ENCODE measurements at places on chromosomes 6 and 20. TPM values are rescaled to one million over a fixed set of nuclear protein-coding genes. Genes with fewer than 3 reads are reported as not detected.

DNA sequence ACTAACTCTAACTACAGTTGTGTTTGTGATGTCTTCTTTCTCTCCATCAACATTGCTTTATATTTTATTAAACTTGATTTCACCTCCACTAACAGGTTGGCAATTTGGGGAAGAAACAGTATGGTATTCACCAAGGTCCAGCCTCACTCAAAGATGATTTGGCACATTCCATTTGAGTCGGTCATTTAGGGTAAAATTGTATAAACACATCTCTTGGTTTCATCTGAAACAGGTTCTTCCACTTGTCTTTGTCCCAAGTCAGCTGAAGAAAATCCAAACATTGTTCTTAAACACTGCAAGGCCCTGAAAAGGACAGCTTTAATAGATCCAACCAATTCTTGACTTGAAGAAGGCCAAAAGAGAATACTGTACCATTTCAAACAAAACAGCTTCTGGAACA is 104.9 kb upstream of the NT5E start:
- DNase-seq, result no peak

- no peak for DNase-seq
Measured at GRCh38 chr20:15702161-15702560, 871.1 kb downstream of the KIF16B start.

GRCh38 chr6:167157414-167157813 is 366 bp downstream of the GPR31 start:
- no peak for DNase-seq

GRCh38 chr6:161128680-161129196 is 137.2 kb downstream of the MAP3K4 start:
- DNase-seq, result no peak

- no peak for DNase-seq
Measured at GRCh38 chr6:64926051-64926450, 781.0 kb downstream of the EYS start.

GRCh38 chr6:37207903-37208456 is 38.0 kb downstream of the PIM1 start:
- DNase-seq, result no peak

- no peak for DNase-seq
Measured at GRCh38 chr6:151721146-151721545, 86.3 kb upstream of the ESR1 start.

- DNase-seq, result no peak
Measured at GRCh38 chr6:106247293-106247692, 78.3 kb downstream of the ATG5 start.

GRCh38 chr6:131173680-131174079 is 38.4 kb downstream of the AKAP7 start:
- DNase-seq, result no peak

- no peak for DNase-seq
Measured at GRCh38 chr6:35148167-35148741, 7.1 kb upstream of the TCP11 start.

- peak; percentile 3 for DNase-seq
Measured at GRCh38 chr20:35611482-35611881, 4.1 kb upstream of the SPAG4 start.

DNA sequence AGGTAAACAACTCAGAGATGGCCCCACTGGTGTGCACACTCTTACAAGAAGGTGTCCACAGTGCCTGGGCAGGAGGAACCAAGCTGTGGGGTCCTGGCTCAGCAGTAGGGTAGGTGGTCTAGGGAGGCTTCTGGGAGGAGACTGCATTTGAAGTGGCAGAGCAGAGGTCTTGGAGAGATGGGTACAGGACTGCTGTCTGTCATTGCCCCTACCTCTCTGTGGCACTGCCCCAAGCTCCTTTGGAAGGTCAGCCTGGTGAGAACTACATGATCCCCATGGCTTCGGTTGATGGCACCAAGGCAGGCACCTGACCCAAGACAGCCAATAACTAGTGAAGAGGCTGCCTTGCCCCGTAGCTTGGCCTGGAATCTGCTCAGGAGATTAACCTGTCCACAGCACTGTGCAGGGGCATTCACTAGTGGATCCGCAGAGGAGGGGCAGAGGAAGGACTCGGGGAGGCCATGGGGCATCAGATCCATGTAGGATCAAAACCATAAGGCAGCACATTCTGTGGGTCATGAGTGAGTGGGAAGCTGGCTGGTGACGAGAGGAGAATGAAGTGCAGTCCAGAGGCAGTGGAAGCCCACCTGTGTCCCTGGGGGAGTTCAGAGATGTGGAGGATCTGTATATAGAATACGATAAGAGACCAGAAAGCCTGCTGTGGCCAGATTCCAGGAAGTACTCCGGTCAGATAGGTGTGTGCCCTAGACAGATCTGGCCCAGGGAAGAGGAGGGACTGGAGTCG is 162.0 kb downstream of the GRM4 start:
- peak; percentile 53 for DNase-seq

DNA sequence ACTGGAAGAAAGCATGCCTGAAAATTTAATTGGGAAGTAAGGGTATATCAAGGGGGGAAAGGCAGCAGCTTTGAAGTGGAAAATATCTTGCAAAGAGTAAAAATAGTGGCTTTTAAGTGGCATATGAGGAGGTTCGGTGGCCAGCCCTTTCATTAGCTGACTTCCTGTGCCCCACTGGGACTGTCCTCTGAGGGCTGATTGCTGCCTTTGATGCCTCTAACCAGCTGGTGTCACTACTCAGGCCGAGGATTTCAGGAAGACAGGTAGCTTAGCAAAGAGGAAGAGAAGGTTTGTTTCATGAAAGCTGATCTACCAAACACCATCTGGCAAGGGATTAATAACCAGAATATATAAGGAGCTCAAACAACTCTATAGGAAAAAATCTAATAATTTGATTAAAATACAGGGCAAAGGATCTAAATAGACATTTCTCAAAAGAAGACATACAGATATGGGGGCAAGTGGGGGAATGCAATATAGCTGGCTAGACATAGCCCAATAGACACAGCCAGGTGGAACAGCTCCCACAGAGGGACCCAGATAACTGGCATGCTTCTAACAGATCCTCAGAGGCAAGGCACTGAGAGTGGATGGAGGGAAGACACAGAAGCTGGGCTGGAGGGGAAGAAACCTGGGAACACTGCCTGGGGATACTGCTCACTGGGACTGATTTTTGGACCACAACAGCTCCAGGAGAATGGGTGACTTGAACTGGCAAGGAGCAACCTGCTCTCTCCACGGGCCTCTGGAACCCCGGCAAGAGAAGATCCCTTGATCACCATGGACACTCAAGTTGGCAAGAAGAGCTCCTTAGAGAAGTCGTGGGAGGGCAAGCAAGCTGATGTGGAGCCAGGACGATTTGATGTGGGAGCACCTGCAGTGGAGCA is 33.2 kb downstream of the CCN2 start:
- DNase-seq, result no peak

DNA sequence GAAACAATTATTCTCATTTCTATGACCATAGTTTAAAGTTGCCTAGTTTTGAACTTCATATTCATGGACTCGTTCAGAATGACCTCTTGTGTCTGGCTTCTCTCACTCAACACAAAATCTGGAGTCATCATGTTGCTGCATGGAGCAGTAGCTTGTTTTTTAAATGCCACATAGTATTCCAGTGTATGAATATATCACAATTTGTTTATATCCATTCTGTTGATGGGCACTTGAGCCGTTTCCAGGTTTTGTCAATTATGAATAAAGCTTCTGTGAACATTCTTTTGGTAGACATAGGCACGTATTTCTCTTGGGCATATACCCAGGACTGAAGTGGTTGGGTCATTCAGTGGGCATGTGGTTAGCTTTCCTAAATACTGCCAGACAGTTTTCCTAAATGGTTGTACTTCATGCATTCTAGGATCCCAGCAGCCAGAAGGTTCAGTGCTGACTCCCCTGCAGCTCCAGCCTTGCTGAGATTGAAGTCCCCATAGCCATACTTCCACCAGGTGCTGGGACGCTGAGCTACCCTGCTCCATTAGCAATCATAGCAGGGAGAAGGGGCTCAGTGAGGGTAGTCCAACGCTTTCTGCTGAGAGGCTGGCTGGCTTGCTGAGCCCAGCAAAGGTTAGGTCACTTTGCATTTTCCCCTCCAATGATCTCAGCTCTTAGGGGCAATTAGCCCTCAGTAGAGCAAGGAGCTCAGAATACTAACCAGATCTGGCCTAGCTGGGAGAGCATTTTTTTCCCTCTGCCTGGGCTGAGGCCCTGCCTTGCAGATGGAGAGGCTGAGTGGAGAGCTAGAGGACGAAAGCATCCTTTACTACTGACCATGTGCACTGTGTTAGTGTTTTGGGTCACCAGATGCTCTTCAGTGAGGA is 35.7 kb upstream of the CTNNBL1 start:
- DNase-seq, result no peak

- no peak for DNase-seq
Measured at GRCh38 chr6:105121981-105122380, 57.8 kb downstream of the POPDC3 start.

- no peak for DNase-seq
Measured at GRCh38 chr6:46773201-46773855, 19.9 kb upstream of the MEP1A start.

Gene PRDM13
- total RNA-seq, result not detected

Gene JAG1
- total RNA-seq, result 510 TPM

Gene DPPA5
- not detected for total RNA-seq
